Stimulated activated CD8-positive, alpha-beta memory T cell treated with anti-CD3 and anti-CD28 coated beads, Interleukin-7, amount 100 ng/mL, for 1 hour (primary cell): ENCODE measurements at places on chromosomes 1 and 21.

DNA sequence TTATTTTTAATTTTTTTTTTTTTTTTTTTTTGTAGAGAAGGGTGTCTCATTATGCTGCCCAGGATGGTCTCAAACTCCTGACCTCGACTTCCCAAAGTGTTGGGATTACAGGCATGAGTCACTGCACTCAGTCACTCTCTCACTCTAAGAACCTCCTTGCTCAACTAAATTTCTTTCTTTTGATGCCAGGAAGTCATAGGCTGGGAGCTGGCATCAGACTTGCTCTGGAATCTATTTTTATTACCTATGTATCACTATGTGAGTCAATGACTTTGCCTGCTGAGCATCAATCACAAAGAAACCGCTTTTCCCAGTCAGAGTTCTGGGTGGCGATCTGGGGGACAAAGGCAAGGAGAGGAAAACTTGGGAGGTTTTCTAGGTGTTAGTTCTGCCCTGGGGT, 35.5 kb upstream of the PARP1 start:
- no peak for DNase-seq

GRCh38 chr1:85358702-85359438, 82.4 kb upstream of the BCL10 start:
- no peak for DNase-seq

GRCh38 chr1:47465605-47466004, 27.8 kb downstream of the FOXD2 start:
- DNase-seq, result no peak

GRCh38 chr1:117512728-117513321, 93.0 kb upstream of the TENT5C start:
- DNase-seq, result no peak

- no peak for DNase-seq
These were observed 8.3 kb downstream of the FRRS1 start for GRCh38 chr1:99758073-99758511.

GRCh38 chr1:93878501-93878888, 511 bp downstream of the DNTTIP2 start:
- DNase-seq, result peak; percentile 45

- no peak for DNase-seq
These were observed 88.0 kb upstream of the PLXNA2 start for GRCh38 chr1:208332036-208332773.

DNA sequence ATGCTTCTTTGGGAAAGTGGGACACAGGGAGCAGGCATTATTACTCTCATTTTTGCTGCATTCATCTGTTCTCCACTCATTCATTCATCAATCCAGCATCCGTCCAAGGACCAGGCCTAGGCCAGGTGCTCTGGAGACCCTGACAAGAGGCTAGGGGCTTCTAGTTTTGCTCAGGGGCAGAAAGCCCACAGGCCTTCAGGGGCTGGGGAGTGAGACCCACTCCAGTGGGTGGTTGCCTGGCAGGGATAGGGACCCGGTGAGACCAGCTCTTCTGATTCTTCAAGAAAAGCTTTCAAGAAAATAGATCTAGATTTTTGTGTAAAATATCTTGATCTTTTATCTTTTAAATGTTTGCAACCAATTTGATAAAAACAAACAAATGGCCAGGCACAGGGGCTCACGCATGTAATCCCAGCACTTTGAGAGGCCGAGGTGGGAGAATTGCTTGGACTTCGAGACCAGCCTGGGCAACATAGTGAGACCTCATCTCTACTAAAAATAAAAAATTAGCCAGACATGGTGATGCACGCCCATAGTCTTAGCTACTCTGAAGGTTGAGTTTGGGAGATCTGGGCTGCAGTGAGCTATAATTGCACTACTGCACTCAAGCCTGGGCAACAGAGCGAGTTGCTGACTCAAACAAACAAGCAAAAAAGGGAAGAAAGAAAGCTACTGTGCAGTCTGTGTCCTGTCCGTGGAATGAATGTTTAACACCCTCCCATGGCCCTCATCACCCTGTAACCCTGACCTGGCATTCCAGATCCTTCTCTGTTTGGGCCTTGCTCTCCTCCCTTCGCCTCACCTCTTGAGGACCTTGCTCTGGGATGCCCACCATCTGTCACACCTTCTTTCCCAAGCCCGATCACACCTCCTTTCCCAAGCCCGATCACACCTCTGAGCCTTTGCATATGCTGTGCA, 17.3 kb upstream of the LRP8 start:
- DNase-seq, result no peak

DNA sequence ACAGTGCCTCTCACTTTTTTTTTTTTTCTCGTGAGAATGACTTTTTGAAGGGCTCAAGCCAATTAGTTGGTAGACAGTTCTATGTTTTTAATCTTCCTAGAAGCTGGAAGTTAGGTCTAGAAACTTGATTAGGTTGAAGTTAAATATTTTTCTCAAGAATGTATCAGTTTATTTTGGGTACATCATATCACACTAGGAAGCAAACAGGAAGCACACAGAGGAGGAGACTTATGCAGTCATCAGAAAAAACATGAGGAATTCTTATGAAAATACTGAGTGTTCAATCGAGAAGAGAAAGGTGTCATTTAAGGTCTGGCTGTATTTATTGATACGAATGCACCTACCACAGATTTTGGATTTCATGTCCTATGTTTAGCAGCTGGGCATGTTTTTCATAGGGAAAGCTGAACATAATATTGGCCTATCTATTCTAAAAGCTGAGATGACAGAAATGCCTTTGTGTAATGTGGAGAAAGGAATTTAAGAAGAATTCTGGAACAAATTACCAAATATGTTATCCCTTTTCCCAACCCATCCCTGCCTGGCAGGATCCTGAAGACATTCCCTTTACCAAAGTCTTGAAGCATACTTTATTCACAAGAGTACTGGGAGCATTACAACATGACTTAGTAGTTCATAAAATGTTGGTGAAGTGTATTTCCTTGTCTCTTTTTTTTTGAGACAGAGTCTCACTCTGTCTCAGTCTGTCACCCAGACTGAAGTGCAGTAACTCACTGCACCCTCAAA, 17.5 kb upstream of the ZFP69B start:
- DNase-seq, result no peak

DNA sequence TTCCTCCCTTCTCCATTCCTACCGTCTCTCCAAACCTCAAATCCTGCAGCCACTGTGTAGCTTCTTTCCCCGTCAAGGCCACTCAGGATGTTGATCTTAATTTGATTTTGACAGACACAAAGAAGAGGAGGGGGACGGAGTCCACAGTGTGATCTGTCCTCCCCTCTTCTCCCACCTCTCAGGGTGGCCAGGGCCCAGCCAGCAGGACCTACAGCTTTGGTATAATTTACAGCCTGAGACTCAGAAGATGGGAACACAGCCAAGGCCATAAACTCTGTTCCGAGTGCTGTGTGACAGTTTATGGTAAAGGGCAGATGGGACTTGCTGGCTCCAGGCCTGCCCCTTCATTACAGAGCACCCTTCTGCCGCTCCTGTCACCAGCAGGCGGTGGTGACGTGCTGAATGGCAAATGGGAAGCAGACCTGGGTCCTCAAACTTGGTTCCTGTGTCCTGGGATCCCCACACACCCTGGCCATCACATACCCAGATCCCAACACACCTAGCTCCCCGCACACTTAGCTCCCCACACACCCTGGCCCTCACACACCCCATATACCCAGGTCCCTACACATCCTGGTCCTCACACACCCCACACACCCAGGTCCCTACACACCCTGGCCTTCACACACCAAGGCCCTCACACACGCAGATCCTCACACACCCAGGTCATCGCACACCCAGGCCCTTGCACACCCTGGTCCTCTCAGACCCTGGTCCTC, 71.6 kb downstream of the CD2 start:
- DNase-seq, result no peak

DNA sequence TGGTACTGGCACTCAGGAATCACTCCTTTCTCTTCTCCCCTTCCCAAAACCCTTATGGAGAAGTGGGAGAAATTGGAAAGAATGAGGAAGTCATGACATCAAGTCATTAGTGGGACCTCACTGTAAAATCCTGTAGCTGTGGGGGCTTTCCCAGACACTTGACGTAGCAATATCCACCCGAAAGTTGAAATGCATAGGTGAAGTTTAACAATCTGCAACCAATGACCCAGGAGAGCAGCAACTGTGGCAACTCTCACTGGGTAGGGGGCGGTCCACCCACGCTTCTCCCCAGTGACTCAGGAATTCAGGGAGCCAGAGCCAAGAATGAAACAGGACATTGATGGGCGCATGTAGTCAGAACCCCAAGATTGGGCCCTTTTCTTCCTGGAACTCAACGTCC, 27.0 kb downstream of the ABCA4 start:
- no peak for DNase-seq

DNA sequence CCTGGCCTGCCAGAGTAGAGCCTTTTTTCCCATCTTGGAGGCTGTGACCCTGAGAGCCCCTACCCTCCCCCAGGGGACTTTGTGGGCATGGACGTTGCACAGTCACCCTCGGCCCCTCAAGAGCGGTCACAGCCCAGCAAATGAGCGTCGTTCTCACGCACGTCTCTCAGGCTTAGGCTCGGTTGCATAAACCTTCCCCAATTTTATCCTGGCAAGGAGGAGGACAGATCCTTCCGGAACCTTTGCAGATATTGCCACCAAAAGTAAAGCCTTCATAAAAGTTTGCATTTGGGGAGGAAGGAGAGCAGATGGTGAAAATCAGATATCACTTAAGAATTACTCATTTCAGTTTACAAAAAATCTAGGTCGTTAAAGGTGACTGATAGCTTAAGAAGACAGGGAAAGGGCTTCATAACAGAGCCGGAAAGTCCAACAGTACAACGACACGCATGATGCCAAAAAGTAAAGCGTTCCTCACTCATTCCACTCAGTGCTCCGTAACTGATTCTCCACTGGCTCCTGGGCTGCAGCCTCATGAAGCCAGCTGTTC, 29.3 kb downstream of the PDE9A start:
- no peak for DNase-seq

DNA sequence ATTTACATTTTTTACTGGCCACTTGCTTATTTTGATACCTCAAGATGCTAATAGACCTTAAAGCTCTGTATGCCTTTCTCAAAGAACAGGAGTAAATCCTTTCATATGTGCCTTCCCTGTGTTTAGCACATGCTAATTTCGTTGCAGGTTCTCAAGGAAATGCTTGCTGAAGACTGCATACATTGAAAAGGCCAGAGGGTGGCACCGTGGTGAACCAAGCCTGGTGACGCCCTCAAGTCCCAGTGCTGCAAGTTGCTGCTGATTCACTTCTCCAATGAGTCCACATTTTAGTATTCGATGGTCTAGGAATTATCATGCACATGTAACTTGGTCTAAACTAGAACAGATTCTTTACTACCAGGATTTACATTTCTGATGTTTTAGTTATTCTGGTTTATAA, 94.1 kb downstream of the CLDN17 start:
- no peak for DNase-seq

DNA sequence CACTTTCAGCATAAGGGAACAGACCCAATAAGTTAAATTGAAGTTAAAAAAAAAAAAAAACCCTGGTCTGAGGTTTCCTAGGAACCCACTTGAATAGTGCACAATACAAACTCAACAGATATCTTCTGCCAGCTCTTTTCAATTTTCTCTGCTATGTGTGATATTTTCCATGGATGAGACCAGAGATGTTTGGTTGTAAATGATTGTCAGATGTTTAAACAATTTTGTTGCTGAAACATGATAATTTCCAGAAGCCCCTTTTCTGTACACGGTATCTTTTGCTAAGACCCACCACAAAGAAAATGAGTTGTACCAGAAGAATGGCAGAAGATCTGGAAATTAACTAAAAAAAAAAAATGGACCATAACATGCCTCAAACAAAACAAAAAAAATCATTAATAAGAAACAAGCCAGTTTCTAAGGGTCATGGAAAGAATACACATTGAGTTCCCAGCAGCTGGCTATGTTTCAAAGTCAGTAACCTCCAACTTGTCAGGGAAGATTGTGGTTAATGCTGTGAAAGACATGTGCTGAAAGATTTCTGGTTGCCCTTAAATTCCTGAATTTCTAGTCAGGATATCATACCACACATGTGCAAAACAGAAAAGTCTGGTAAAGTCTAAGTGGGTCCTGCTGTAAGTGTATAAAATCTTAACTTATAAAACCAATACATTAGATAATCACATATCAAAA, 35.6 kb upstream of the MGST3 start:
- DNase-seq, result no peak

- DNase-seq, result no peak
These were observed 53.4 kb upstream of the ASPM start for GRCh38 chr1:197199923-197200271.

- DNase-seq, result no peak
These were observed 72.5 kb upstream of the TNFSF18 start for GRCh38 chr1:173122958-173123852.

DNA sequence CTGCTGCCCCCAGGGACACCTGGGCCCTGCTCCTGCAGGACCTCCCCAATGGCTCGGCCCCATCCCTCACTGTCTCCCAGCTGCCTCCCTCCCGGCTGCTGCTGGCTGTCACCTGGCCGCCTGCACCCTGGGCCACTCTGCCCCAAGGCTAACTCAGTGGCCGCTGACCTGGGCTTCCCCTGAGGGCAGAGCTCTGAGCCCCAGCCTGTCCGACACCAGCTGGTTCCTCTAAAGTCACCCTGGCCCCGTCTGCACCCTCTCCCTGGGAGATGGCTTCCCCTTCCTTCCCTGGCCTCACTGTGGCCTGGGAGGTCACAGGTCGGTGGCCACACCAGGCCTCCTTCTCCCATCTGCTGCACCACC, 15.0 kb downstream of the ITGB2 start:
- no peak for DNase-seq

GRCh38 chr1:27785781-27786455, 12.9 kb downstream of the STX12 start:
- no peak for DNase-seq

GRCh38 chr1:51293898-51294515, 36.4 kb downstream of the TTC39A start:
- no peak for DNase-seq

DNA sequence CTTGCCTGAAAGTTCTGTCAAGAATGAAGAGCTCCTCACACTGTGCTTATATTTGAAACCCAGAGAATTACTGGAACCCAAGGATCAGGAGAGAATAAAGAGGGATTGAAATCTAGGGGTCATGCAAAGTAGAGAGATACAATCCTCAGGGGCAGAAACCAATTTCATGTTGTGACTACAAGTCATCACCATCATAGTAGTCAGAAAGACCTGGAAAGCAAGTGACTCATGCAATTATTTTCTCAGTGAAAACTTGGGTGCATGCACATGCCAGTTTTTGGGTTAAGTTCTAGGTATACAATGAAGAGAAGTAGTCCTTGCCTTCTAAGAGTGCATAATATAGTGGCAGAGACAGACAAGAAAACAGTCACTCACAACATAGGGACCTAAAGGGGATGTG, 210.0 kb downstream of the ZC3H11B start:
- no peak for DNase-seq

DNA sequence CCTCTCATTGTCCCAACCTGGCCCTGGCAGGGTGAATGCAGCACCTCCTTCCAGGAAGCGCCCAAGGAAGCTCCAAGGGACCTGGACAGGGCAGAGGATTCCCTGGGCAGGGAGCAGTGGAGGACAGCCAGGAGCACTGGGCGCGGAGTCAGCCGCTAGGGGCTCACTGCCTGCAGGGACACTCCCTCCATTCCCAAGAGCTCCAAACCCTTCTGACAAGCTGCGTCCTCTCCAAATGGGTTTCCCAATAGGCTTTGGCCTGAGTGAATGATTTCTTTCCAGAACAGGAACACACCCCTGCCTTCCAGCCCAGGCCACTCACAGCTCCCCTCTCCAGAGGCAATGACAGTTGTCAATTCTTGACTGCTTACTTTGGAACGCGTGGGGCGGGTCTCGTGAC, 128.5 kb upstream of the EDN2 start:
- no peak for DNase-seq

- DNase-seq, result no peak
These were observed 38.3 kb downstream of the PHC2 start for GRCh38 chr1:33392639-33393038.

- DNase-seq, result no peak
These were observed 17.2 kb downstream of the CC2D1B start for GRCh38 chr1:52348704-52349300.
